ENCODE measurements at places on chromosomes 7 and 10.

GRCh38 chr10:71878327-71879034 is 27.4 kb upstream of the PSAP start:
- peak; percentile 91 for DNase-seq

DNA sequence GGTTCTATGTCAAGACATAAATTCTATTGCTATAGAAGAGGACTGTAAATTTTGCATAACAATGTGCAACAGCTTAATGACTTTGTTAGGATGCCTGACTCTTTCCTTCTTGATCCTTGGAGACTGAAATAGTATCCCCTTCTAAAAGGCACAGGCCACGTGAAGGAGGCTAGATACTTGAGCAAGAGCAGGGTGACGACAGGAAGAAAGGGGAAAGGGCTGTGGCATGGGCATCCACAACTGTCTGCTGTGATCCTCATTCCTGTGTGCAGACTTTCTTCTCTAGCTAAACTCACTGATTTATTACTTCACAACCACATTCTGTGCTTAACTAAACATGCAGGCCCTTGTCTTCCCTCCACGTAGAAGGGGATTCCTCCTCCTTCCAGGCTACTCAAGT is 1111.8 kb upstream of the C7orf33 start:
- DNase-seq, result no peak

DNA sequence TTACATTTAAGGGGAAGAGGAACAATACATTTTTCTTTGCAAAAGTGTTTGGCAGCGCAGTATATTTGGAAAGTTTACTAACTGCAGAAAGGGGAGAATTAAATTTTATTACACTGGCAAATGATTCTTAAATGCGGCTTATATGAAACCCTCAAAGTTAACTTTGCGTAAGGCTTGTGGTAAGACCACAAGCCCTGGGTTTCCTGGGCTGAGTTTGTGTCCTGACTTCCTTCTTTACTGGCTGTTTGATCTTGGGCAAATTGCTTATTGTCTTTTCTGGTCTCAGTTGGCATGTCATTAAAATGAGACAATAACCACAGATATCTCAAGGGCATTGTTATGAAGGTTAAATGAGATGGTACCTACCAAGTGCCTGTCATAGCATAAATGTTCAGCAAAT is 106.8 kb downstream of the GLRX3 start:
- DNase-seq, result peak; percentile 87

- no peak for DNase-seq
Observed at GRCh38 chr10:67839951-67840350, 2.0 kb upstream of the DNAJC12 start.

DNA sequence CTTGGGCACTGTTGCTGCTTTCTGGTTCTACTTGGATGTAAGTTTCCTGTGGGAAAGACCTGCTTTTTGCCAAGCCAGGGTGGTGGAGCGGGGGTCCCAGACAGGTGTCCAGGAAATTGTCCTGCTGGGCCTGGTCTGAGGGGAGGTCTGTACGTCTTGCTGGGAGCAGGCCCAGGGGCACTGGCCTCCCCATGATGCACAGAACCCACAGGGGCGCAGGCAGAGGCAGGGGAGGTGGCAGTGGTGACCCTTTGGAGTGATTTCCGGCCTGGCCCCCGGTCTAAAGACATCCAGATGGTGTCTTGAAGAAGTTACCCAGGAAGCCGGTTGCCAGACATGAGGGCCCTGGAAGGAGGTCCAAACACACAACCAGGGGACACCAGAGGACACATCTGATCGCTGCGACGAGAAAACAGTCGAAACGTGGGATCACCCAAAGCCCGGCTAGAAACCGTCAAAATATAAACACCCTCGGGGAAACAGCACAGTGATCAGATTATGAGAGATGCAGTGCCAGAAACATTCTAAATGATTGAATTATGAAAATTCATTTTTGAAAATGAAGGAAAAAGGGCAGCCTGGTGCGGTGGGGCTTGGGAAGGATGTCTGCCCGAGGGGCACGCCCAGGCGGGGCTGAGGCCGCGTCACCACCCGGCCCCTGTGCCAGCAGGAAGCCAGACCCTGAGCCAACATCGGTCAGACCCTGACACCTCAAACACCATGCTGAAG is 59.6 kb downstream of the TMEM270 start:
- DNase-seq, result no peak

Data from NB4 (cell line).